ENCODE measurements at places on chromosomes 2 and 18.

- no peak for DNase-seq
These were observed 20.5 kb downstream of the ANKRD62 start for GRCh38 chr18:12113999-12114646.

- DNase-seq: no peak
These were observed 663.7 kb upstream of the LRATD1 start for GRCh38 chr2:13968811-13969210.

GRCh38 chr2:71925268-71926088, 222.2 kb downstream of the CYP26B1 start:
- DNase-seq: no peak

GRCh38 chr2:52810460-52810859, 957.1 kb upstream of the CHAC2 start:
- no peak for DNase-seq

- DNase-seq: no peak
These were observed 9.9 kb downstream of the TNP1 start for GRCh38 chr2:216849987-216850386.

GRCh38 chr2:56130463-56131070, 53.2 kb upstream of the CCDC85A start:
- DNase-seq: no peak

DNA sequence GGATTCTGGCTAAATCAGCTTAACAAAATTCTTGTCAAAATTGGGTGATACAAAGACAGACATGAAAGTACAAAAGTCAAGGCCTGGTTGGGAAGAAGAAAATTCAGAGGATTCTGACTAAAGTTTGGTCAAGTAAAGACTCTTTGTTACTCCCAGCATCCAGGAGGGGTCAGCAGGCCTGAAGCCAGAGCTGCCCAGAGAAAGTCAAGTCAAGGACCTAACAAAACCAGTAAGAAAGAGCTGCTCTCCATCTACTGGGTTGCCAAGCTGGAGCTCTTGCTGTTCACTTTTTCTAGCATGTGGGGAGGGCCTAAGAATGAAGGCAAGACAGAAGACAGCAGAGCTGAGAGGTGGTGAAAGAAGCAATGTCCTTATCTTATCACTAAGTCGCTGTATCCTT, 143.3 kb downstream of the C1D start:
- no peak for DNase-seq

- no peak for DNase-seq
These were observed 84.9 kb downstream of the ACKR3 start for GRCh38 chr2:236654496-236654895.

DNA sequence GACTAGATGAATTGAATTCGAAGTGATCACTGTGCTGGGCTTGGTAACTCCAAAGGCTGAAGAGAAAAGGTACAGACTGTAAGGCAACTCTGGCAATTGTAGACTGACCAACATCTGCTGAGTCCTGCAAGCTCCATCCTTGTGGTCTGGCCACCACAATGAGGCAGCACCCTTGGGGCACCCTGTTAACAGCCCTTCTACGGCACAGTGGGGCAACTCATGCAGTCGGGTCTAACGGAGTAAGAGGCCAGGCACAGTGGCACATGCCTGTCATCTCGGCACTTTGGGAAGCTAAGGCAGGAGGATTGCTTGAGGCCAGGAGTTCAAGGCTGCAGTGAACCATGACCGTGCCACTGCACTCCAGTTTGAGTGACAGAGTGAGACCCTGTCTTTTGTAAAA, 126.8 kb downstream of the ZAP70 start:
- DNase-seq: no peak

GRCh38 chr18:22346953-22347605, 70.6 kb downstream of the CTAGE1 start:
- no peak for DNase-seq

GRCh38 chr2:188475945-188476344, 184.3 kb downstream of the GULP1 start:
- DNase-seq: no peak

All from left hindlimb (tissue), 1 donor.